KBM-7 (cell line): ENCODE measurements at places on chromosomes 1 and 21.

- no peak for DNase-seq
Observed at GRCh38 chr1:85438353-85438752, 26.6 kb downstream of the DDAH1 start.

GRCh38 chr1:154425172-154425571, 20.0 kb downstream of the IL6R start:
- no peak for DNase-seq

DNA sequence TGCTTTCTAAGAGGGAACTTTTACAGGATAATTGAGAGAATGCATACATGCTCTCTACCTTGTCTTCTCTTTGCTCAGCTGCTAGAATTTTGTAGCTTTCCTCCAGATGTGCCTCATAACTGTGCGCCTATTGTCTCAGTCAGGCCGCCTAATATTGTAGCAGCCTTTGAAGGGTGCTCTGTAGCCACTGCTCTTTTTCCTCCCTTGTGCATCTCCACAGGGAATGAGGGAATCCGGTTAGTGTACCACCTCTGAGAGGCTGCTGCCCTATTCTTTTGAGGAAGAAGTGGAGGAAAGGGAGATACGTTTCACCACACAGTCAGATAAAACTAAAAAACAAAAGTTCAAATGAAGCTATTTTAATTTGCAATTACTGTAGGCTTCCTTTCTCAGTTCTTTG, 22.8 kb downstream of the TTC3 start:
- no peak for DNase-seq

DNA sequence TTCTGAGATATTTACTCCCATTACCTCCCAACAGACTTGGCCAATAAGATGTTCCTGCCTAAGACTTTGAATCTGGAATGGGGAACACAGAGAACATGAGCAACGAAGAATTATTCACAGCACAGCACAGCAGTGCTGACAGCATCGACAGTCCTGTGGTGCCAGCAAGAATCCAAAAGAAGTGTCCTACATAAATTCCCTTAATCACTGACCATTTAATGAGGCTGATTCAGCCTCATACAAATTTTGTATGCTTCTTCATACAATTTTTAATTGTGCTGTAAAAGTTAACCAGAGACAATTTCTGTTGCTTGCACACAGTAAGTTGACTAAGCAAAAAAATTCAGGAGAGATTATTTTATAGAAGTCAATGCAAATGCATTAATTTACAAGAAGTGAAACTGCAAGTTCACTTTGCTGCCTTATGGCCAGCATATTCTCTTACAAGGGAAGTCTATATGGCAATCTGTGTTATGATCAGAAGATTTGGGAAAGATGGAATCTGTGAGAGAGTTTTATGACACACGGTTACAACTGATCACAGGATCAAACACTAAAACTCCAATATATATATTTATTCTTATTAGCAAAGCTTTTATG, 855.9 kb downstream of the LTN1 start:
- DNase-seq: no peak

GRCh38 chr21:35615325-35615724, 445.0 kb downstream of the SETD4 start:
- no peak for DNase-seq

DNA sequence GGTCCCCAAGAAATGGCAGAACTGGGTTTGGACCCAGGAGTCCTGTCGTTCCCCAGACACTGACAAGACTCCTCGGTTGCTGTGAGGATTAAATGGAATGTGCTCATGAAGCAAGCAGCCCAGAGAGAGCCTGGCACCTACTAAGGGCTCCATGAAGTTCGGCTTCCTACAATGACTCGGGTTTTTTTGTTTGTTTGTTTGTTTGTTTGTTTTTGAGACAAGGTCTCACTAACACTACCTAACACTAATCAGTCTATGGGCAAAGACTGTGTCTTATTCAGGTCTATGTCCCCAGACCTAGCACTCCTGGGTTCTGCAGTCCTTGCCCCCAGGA, 3.4 kb upstream of the LACTBL1 start:
- no peak for DNase-seq

- no peak for DNase-seq
Observed at GRCh38 chr1:223203694-223204093, 60.6 kb upstream of the TLR5 start.

DNA sequence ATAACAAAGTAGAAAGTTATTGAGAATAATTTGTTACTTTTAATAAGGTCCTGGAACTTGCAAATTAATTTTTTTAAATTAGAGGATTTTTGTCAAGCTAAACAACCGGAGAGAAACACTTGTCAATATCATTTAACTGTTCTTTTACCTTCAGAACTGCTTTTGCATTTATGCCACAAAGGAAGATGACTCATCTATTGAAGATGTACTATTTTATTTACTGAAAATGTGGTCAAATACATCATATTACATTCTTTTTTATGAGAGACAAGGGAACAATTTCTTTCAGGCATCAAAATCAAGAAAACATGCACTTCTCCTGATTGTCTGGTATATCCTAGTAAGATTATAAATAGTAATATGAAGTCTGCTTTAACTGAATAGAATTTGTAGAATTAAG, 558.2 kb upstream of the PRMT6 start:
- DNase-seq: no peak

DNA sequence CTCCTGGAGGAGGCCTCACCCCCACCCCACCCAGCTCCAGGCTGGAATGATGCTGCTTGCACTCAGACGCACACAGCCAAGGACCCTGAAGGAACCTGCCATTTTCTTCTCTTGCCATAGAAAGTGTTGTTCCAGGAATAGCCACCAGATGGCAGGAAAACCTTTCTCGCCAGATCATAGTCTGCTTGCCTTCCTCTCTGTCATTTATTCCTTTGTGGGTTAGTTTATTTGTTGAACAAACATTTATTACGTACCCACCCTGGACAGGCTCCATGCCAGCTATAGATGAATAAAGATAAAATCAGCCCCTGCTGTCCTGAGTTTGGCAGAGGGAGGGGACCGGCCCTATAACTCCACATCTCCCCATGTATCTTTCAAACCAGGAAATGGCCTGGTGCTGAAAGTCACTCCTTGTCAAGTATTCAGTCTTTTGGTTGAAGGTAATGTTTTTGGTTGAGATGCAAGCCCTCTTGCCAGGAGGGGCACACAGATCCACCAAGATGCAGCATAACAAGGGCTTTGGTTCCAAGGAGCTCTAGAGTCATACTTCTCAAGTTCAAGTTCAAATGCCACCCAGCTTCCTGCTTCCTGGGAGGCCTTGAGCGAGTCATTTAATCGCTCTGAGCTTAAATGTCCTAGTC, 7.0 kb upstream of the KCNC4 start:
- peak; percentile 86 for DNase-seq

DNA sequence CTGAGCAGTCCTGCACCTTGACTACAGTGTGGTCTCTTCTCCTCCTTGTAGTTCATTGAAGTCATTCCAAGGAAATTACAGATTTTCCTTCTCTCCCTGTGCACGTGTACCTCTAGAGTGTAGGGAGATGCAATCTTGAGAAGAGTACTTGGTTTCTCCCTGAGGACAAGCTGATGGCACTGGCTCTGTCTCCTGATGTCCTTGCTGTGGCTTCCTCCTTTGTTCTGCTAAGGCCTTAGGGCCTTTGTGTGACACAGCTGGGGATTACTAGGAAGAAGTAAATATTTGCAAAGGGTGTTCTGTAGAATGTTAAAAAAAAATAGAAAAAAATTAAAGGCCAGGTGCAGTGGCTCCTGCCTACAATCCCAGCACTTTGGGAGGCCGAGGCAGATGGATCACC, 66.2 kb upstream of the APOBEC4 start:
- DNase-seq: no peak

GRCh38 chr1:43427941-43428340, 25.8 kb downstream of the HYI start:
- no peak for DNase-seq

DNA sequence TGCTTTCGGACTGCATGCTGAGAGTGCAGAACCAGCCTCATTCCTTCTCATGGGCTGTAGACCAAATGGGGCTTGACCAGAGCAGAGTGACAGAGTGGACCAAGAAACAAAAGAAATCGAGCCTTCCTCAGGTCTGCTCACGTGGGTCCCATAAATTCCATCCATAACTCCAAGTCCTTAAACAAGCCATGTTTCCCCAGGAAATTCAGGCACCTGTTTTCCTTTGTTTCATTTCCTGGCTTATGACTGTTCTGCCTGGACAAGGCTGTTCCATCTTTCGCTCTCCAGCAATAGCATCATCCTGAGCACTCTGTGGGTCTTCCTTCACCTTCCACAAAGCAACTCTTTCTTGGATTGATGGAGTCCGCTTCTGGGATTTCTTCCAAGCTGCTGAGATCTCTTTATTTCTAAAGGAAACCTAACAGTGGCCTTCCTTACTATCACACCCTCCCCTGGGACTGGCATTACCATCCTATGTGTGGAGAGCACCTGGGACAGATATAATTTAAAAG, 63.9 kb downstream of the LAMC2 start:
- DNase-seq: no peak

- no peak for DNase-seq
Observed at GRCh38 chr1:46506470-46507219, 17.0 kb downstream of the DMBX1 start.

GRCh38 chr1:47189844-47190508, at the start of gene PDZK1IP1:
Gene PDZK1IP1 (minus strand): TSS chr1:47190036. CDS start chr1:47189932, 104 bp downstream.
- no peak for DNase-seq

DNA sequence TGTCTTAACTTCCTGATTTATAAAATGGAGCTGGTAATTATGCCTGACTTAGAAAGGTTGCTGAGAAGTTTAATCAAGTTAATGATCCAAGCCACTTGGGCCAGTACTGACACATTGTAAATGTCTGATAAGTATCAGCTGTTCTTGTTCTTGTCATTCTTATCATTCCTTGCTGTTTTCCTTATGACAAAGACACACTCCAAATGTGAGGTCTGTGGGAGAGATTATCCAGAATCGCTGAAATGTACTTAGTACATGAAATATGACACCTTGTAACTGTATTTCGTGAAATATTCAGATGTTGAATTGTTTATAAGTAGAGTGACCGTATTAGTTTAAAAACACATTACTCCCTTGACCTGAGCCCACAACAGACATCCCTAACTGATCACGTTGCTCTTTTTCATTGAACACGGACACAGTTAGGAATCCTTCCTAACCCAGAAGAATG, 6.1 kb downstream of the AADACL4 start:
- no peak for DNase-seq

GRCh38 chr1:9746651-9747050, 77.1 kb downstream of the CLSTN1 start:
- DNase-seq: no peak

GRCh38 chr1:156584813-156585212, 5.3 kb downstream of the TTC24 start:
- DNase-seq: no peak

GRCh38 chr1:151995774-151996173, 2.1 kb upstream of the S100A10 start:
- DNase-seq: no peak

GRCh38 chr1:147627435-147628110, 42.8 kb downstream of the ACP6 start:
- peak; percentile 66 for DNase-seq

- DNase-seq: peak; percentile 7
Observed at GRCh38 chr1:64624218-64624713, 120.6 kb upstream of the RAVER2 start.

DNA sequence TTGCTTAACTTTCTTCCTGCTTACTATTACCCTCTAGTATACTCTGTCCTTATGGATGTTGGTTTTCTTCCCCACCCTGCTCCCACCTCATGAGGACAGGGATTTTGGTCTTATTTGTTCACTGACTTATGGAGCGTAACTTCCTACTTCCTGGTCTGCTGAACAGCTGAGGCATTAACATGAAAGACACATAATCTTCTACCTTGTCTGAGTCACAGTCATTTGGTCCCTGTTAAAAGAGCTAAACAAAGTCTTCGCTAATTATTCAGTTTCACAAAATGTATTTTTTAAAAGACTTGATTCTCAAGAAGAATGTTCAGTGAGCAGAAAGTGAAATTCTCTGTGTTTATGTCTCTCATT, 18.5 kb downstream of the RNASEL start:
- no peak for DNase-seq

- DNase-seq: no peak
Observed at GRCh38 chr1:204920511-204920910, 49.8 kb downstream of the NFASC start.

DNA sequence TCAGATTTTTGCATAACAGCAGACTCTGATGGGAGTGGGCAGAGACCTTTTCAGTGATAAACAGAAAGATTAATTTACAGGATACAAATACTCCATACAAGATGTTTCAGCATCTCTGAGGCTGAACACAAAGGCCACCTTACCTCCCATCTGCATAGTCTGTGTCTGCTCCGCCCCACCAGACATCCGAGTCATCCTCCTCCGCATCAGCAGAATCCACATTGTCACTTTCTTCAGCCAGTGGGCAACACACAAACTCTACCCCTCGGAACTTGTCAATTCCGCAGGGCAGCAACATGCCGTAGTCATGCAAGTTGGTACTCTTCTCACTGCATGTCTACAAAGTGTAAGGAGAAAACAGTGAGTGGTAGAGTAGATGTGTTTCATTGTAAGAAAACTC, 119.7 kb downstream of the APP start:
- DNase-seq: no peak
